ENCODE measurements at places on chromosomes 4 and X.

DNA sequence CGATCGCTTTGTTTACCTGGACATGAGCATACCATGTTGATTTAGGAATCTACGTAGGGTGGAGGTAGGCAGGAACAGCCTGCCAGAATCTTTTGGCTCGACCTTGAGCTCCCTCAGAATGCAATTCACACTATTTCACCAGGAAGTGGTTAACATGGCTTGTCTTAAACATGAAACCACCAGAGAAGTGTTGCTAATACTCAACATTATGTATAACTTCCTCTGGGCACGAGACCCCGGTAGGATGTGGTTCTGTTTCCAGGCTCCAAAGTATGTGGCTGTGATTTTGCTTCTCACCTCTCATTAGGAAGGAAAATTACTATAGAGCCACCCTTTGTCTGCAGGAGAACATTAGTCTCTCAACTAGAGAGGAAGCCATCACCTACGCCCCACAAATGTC lies 59.0 kb upstream of the VCX3B start:
- DNase-seq: no peak

DNA sequence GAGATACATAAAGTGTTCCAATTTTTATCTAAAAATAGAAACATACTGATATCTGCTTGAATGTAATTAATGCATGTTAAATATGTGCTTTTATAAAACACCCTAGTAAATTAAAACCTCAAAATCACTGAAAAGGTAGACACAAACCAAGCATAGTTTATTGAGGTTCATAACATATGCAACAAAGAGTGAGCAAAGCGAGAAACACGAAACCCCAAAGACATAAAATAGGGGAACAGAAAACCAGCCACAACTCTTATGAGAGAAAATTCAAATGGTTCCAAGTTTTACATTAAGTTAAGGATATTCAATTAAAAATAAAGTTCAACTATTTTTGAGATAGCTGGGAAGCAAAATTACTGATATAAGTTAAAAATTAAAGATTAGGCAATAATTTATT lies 336.4 kb upstream of the AGA start:
- no peak for DNase-seq

DNA sequence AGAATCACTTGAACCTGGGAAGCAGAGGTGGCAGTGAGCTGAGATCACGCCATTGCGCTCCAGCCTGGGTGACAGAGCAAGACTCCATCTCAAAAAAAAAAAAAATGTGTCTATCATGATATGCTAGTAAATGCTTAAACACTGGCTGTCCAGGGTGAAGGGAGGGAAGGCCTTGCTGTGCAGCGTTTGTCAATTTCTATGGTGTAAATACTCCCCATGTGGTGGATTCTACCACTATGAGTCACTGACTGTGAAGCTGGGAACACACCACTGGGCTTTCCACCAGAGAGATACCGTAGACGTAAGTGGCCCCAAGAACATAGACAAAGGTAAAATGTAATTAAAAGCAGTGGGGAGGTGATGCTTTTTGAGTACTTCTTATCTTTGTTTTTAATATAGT lies 51.3 kb upstream of the LEF1 start:
- DNase-seq: no peak

DNA sequence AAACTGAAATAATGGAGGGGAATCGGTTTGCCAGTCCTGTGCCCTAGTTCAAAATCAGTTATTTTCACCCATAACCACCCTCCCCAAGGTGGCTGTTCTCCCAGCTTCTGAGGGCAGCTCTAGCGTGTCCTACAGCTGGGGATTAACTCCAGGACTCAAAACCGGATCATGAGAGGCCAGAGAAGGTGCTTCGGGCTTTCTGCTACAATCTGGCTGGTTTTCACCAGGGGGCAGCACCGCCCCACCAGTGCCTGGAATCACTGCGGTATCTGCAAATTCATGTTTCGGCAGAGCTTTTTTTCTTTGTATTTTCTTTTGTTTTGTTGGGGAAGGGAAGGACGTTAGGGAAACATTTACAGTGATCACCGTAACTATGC lies 28.4 kb downstream of the PDHA1 start:
- peak; percentile 83 for DNase-seq

DNA sequence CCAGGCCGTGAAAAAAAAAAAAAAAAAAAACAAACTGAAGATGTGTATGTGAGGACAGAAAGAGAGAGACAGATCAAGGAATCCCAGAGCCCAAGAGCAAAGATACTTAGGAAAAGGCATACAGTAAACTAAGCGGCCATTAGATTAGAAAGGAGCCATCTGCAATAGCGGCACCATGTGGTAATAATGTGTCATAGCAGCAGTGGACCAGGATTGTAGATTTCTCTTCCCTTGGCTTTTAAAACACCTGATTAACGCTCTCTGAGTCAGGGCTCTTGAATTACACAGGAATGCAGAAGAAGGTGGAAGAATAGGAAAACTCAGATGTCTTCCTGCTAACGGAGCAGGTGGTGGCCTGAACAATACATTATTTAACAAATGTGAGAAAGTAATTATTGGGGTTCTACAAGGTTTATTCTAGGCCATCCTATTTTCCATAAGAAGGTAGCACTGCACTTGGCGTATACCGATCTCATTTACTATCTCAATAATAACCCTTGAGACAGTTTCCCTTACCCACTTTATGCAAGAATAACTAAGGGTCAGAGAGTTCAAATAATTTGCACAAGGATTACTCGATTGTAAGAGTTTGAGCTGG lies 182.7 kb downstream of the KCNIP4 start:
- peak; percentile 26 for DNase-seq

DNA sequence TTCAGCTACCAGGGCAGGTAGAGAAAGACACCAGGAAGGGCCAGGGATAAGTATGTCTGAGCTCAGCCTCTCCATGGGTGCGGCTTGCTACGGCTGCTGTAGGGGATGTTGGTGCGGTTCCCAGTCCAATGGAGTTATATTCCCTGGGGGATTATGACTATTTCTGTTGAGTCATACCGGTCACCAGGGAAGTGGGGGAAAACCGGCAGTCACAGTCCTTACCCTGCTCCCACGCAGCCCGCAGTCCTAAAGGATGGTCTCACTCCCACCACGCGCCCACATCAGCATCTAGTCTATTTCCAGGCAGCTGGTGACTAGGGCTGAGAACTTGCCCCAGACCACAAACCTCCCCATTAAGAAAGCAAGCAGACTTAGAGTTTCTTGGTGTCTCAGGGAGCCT lies 191.6 kb downstream of the VEGFC start:
- no peak for DNase-seq

- no peak for DNase-seq
These were observed 31.0 kb upstream of the PLK4 start for GRCh38 chr4:127849505-127850234.

DNA sequence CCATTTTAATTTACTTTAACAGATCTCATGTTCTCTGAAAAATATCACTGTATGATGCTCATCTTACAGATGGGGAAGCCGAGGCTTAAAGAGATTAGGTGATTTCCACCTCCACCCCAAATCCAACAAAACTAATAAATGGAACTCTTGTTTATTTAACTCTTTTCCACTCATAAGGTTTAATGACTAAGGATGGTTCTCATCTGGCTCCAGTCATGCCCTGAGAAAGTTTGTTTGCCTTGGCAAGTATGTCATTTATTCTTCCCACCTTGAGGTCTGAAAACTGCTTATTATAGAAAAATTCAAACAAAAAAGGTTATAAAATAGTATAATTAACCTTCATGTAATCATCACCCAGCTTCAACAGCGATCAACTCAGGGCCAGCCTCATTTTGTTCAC lies 56.3 kb downstream of the PPEF2 start:
- DNase-seq: no peak

- no peak for DNase-seq
These were observed 9.6 kb downstream of the BMP3 start for GRCh38 chr4:81040012-81040659.

DNA sequence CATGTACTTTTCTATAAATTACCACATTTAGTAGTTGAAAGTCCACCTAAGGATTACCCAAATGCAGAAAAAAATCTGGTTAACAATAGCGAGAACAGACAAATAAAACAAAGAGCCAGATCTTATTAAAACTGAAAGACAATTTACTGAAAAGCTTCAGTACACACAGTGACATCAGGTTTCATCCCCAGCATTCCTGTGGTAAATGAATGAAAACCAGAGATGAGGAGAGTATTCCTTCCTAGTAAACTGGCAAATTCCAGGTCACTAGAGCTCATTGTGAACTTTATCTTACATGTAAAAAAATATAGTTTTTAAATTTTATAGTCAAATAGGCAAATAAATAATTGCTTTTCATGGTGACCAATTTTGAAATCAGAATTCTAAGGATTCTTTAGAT lies 1290.5 kb downstream of the ADGRL3 start:
- DNase-seq: no peak

GRCh38 chrX:14946606-14947155 lies 73.5 kb downstream of the MOSPD2 start:
- DNase-seq: no peak

DNA sequence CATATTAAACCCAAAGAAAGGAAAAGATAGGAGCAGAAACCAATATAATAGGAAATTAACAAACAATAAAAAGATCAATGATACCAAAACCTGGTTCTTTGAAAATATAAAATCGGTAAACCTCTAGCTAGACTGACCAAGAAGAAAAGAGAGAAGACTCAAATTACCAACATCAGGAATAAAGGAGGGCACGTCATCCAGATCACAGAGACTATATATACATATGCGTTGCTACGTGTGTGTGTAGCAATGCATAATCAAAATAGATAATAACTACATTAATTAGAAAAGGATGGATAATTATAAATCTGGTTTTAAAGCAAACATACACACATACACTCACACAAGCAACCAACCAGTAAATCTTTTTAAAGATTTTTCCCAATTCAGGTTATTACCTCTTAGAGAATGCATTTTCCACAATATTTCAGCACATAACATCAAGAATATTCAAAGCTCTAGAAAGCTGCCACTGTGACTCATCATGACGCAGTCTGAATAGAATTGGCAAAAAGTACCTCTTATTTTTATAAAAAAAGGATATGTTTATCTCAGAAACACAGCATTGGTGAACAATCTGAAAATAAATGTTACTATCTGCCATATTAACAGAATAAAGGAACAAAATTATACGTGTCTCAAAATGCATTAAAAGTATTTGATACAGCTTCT lies 41.4 kb upstream of the USP9X start:
- DNase-seq: no peak

DNA sequence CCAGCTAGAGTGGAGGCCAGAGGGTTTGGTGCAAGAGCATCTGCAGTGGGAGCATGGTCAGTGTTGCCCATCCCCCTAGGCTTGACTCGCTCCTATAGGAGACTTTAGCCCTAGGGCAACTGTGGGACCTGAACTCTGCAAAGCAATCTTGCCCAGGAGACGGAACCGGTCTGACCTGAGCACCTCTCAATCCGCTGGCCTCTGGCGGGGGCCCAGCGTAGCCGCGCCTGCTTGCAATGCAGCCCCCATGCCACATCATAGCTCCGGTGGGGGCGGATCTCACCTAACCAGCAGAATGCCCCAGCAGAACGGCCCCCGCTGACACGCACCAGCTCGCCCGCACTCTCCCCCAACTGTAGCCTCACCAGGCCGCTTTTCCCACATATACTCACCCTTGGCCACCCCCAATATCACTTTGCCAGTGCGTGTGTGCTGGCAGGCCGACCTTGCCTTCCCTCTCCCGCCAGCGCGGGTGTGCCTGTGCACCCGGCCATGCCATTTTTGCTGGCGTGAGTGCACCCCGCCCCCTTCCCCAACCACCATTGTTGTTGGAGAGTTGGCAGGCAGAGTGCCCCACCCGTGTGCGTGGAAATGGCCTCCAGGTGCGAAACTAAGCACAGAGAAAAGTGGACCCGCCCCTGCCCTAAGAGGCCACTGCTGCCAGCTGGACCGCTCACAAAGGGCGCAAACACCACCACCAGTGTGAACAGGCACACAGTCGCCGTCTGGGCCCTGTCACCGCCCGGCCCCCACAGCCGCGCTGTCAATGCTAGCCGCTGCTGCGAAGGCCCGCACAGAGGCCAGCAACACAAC lies 5.8 kb downstream of the BEX4 start:
- no peak for DNase-seq

DNA sequence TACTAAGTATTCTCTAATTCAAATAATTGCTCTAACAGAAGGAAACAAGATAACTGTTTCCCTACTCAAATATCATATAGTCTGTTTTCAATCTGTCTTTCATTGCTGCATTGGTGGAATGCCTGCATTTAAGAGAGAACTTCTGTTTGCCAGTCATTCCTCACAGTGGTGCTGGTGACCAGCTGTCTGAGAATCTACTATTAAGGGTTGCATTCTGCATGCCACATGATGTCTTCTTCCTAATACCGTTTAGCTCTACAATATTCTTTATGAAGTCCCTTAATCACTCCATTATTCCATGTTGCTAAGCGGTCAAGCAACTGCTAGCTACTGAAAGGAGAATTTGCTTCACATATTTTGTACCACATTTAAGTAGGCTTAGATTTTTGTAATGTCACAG lies 167.1 kb upstream of the CENPE start:
- DNase-seq: no peak

DNA sequence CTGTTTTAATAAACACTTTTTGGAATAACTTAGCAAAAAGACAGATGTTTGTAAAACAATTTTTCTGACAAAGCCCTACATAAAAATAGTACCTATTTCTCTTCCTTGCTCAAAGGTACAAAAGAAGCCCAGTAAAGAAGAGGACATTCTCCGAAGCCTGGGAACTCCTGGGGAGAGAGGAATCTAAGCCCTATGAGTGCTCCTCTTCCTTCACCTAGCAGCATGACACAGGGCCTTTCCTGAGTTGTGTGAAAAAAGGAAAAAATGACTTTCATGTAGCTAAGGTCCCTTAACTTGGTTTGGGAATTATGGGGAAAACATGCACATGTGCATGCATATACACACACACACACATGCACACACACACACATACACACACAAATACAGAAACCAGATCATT lies 586.9 kb downstream of the TMA16 start:
- DNase-seq: no peak

DNA sequence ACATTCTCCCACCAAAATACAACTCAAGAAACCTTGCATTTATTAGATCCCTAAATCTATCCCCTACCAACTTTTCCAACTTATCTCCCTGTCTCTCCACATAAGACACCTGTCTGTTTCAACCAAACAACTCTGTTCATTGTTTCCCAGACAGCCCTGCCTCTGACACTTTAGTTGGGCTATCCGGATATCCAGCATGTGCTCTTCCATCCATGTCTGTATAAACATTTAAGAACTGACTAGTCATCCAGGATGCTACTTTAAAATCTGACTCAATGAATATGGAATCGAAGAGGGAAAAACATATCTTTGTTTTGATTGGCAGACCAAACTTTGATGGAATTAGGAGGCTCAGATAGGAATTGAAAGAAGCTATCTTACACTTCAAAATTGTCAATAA lies 143.2 kb upstream of the DCAF8L1 start:
- DNase-seq: no peak

DNA sequence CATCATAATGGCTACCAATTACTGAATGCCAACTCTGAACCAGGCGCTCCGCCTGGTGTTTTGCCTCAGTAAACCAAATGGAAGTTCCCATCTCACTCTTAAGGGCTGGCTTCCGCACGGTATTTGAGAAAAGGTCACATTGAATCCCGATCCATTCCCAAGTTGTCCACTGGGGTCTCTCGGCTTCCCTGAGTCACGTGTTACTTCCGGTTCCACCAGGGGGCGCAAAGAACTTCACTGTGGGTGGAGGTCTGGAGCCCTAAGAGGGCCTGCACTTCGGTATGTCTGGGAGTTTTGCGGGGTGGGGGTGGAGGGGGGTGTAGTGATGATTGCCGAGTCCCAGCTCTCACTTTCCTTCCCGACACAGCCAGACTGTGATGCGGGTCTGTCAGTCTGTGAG lies 13.4 kb upstream of the NHS start:
- DNase-seq: no peak

GRCh38 chrX:84118315-84118714 lies 69.7 kb downstream of the RPS6KA6 start:
- DNase-seq: no peak

GRCh38 chr4:150289198-150289597 lies 211.0 kb downstream of the DCLK2 start:
- no peak for DNase-seq

All from right hindlimb (tissue), 1 donor.